ENCODE measurements at places on chromosomes 2 and 18.

- no peak for DNase-seq
These were observed 29.2 kb downstream of the ANKRD44 start for GRCh38 chr2:197281421-197281820.

DNA sequence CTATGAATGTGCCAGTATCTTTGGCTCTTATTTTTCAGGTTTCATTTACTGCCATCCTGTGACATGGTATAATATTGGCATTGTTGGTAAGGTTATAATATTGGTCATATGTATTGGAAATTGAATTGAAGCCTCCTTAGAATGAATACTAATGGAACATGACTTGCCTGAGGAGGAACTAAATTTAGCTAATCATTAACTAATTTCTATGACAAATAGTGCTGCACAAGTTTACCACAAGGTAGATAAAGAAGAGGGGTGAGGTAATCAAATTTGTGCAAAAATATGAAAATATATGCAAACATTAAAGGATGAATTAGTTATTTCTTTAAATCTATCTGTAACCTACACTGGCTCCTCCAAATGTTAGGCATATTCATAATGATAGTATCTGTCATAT is 43.2 kb upstream of the ORC2 start:
- DNase-seq: no peak

DNA sequence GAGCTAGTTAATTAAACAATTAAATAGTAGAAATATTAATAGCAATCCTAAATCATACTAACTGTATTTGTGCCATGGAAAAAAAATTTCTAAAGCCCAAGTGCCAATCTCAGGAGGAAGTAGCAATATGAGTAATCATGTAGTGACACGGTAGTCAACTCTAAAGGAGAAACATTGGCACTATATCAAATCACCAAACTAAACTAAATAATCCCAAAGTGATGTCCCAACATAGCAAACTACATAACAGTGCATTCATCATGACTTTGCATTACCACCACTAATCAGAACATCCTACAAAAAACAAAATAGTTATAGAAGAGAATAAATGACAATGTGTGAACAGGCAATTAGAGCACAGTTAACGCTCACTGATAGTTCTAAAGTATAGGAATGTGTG is 195.1 kb downstream of the EXOC6B start:
- DNase-seq: no peak

GRCh38 chr2:25712455-25712854 is 39.1 kb upstream of the DTNB start:
- no peak for DNase-seq

GRCh38 chr2:226875438-226876225 is 39.8 kb downstream of the RHBDD1 start:
- DNase-seq: no peak

GRCh38 chr2:86770816-86771301 is 19.9 kb downstream of the CD8A start:
- DNase-seq: no peak

DNA sequence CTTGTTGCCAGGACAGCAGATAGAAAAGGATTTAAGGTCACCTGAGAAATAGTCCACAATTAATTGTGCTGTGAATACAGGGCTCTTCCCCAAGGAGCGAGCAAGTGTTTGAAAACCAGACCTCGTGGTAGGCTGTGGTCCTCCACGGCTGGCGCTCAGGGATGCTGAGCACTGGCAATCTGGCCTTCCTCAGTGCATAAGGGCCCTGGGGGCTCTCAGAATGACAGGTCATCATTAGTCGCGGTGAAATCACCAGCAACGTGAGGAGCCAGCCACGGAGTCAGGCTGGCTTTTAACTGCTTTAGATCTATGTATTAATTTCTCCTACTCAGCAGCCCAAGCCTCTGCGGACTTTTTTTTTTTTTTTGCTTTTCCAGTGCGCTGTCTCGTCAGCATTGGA is 148.5 kb downstream of the FHOD3 start:
- DNase-seq: no peak

GRCh38 chr2:62114564-62114963 is 81.4 kb upstream of the B3GNT2 start:
- no peak for DNase-seq

DNA sequence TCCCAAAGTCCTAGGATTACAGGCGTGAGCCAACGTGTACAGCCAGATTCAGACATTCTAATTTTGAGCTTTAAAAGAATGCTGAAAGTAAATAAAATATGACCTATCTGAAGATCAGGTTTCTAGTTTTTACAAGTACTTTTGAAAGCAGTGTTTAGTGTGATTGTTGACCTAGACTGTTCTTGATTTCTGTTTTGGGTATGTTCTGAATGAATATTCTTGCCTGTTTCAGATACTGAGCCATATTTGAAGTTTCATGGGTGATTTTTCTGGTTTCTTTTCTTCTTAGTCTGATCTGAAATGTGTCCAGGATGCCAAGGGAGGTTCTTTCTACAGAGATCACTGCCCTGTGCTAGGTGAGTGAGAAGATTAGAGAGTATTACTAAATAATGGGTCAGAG is 37.2 kb downstream of the MIB1 start:
- DNase-seq: no peak

DNA sequence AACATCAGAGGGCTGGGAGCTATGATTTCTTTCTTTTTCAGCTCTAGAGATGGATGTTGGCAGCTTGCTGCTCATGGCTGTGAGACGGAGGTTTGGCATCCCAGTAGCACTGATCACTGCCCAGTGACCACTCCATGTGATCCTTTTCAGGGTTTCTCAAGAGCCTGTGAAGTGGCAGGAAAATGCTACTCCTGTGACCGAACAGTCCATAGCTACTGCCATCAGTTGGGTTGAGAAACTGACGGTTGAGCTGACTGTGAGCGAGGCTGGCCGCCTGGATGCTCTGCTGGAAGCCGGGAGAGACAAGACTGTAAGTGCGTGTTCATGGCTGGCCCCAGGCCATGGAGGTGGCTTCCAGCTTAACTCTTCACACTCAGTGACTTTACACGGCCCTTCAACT is 34.2 kb downstream of the VWA3B start:
- no peak for DNase-seq

DNA sequence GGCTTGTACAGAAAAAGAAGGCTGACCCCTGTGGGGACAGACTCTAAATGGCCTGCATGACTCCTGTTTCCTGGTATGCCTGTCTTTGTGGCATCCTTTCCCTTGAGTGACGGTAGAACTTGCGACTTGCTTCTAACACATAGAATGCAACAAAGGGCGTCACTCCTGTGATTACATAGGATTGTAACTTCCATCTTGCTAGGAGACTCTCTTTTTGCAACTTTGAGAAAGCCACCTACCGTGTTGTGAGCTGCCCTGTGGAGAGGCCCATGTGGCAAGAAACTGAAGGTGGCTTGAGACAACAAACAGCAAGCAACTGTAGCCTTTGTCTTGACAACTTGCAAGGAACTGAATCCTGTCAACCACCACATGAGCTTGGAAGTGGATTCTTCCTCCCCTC is 46.5 kb downstream of the THNSL2 start:
- no peak for DNase-seq

DNA sequence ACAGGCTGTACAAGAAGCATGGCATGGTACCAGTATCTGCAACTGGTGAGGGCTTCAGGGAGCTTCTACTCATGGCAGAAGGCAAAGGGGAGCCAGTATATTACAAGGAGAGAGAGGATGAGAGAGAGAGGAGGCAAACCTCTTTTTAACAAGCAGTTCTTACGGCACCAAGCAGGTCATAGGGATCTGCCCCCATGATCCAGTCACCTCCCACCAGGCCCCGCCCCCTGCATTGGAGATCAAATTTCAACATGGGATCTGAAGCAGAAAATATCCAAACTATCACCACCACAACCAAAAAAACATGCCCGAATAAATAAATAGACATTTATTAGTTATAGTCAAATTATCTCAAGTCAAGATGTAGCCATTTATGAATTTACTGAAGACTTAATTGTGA is 14.5 kb upstream of the SLC35F5 start:
- no peak for DNase-seq

DNA sequence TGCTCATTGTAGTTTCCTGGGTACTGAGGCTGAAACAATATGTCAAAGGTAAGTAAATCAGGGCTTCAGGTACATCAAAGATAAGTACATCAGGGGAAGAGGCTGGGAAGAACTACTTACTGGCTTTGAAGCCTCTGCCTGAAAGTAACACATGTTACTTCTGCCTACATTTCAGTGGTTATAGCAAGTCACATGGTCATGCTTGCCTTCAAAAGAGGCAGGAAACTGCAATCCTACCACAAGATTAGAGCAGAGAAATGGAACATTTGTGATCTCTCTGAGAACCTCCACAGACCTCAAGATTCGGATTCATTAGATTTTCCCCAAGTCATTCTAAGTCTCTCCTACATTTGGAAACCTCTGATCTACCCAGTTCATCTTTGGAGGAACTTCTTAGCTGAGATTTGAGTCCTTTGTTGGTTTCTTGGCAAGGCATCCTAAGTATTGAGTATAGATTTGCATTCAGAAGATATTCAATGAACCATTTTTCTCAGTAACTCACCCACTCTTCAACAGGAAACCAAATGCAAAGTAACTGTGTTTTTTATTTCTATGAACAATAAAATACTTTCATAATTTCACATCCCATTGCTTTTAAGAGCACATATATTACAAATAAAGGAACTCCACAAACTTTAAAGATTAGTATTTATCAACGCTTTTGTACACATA is 48.5 kb upstream of the CCDC195 start:
- no peak for DNase-seq

DNA sequence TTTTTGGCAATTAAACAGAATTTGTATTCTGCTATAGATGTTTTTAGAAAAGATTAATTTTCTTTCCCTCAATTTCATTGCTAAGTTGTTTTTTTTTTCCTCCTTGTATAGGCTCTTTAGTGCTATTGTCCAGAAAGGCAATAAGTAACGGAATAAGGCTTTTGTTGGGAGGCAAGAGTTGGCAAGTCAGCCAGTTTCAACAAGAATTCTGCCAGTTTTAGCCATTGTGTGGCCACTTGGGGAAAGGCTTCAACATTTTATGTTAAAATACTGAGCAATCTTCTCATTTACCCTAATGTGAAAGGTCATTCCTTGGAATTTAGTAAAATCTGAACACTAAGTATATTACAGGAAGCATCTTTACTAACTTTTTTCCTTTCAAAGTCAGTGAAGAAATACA is 9.6 kb downstream of the CALCRL start:
- DNase-seq: no peak

GRCh38 chr18:11808001-11808855 is 43.0 kb upstream of the CHMP1B start:
- no peak for DNase-seq

DNA sequence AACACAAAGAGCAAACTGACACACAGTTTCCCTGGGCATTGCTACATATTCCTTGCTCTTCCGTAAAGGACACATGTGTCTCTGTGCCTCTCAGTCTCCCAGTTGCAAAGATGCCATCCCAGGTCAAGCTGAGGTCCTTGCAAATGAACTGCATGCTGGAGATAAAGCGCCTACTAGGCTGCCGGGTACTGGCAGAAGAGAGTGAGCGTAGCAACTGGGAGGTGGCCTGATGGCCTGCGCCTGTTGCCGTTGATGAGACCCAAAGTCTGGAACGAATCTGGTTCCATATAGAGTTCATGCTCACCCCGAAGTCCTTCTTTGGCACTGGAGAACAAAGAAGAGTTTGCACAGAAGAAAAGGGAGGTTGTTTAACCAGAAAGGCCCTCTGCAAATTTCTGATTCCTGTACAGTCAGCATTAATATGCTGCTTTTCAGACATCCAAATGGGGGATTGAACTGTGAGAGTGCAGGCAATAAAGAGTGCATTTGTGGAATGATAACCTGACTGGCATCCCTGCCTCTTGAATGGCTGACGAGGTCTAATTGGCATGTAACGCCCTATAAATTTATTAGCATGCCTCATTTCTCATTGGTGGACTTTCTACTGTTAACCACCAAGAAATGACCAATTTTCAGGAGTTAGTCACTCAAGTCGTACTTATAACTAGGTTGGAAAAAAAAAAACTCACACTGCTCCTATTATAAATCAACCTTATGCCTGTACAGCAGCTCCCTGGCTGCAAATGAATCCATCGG is 78.7 kb downstream of the GBX2 start:
- DNase-seq: no peak

GRCh38 chr2:198098918-198099317 is 294.5 kb downstream of the PLCL1 start:
- DNase-seq: no peak

DNA sequence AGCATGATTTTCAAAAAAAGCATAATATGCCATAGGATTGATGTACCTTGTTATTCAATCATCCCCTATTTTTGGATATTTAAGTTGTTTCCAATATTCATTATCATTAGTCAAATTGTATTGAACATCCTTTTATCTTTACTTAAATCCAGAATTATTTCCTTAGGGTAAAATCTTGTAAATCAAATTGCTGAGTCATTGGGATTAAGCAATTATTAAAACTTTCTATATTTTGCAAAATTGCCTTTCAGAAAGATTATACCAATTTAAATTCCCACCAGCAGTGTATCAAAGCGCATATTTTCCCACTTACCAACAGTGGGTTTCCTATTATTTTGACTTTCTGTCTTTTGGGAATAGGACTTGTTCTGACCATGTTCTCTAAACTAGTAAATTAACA is 159.3 kb downstream of the SS18 start:
- DNase-seq: no peak

DNA sequence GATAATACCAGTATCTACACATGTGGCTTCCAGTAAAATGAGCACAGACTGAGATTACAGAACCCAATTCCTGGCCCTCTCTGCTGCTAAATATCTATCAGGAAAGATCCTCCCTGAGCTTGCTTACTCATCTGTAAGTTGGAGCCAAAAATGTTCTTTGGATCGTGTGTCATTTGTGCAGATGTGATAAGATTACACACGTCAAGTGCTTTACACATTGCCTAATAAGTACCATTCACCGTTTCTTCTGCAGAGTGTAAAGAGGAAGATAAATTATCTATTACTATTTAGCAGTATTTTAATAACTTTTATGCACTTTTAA is 23.2 kb upstream of the SLC20A1 start:
- no peak for DNase-seq

DNA sequence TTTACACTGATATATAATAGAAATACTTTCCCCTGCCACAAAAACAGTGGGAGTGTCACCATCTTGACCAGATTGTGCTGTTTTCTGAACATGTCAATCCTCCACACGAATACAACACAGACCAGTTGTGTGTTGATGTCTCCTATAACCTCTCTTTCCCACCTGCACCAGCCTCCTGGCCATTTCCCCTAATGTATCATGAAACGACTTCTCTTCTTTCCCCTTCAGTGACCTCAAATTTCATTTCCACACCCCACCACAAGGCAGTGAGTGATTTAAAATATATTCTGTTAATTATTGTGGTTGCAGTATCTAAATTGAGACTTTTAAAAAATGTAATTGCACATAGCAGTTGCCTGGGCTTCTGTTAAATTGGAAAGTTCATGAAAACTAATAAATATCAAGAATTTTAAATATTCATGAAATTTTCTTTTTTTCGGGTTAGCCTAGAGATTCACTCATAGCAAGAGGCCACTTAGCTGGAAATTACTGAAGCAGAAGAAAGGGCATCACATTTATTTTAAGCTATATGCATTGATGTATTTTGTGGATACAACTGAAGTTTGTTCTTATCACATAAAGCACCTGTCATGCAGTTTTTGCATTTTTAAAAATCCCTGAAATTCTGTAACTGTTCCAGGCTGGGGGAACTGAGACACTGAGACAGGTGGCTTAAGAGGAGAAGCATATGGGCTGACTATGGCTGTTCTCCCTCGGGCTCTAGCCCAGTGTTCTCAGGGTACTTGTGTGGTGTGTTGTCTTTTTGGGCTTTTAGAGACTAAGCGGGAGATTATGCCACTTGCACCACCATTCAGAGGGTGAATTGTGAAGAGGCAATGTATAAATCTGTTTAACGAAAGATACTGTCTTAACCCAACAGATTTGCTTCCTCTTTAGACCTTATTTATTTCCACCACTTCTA is 15.9 kb downstream of the FAM171B start:
- no peak for DNase-seq
